Fibroblast of lung (primary cell): ENCODE measurements at places on chromosomes 11 and 22.

- no peak for DNase-seq
These were observed 56.0 kb upstream of the CLMP start for GRCh38 chr11:123250892-123251656.

GRCh38 chr11:119627286-119627685, 101.7 kb downstream of the NECTIN1 start:
- DNase-seq = no peak

DNA sequence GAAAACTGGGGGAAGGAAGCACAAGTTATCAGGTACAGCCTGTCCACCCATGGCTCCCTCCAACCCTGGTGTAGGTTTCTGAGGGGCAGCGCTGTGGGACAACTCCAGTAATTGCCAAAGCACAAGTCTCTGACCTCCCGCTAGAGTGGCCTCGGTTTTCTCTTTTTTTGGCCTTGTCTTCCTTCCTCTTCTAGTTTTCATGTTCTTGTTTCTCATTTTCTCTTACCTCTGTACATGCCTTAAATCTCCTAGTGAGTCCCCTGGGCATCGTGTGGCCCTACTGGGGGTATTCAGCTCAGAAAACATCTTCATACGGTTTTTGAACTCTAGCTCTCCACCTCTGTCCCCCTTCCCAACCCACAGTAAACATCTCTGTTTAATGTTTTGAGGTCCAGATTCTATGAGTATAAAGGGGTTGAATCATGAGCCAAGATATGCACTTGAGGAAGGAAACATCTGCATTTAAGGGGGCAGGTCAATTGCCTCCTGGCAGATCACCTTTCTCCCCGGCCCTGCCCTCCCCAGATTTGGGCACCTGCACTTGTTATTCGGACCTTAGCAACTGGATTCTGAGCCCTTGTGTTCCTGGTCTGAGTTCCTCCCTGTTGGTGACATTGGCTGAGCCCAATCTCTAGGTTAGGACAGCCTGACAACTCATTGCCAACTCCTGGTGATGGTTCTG, 8.4 kb upstream of the LMO2 start:
- DNase-seq = no peak

DNA sequence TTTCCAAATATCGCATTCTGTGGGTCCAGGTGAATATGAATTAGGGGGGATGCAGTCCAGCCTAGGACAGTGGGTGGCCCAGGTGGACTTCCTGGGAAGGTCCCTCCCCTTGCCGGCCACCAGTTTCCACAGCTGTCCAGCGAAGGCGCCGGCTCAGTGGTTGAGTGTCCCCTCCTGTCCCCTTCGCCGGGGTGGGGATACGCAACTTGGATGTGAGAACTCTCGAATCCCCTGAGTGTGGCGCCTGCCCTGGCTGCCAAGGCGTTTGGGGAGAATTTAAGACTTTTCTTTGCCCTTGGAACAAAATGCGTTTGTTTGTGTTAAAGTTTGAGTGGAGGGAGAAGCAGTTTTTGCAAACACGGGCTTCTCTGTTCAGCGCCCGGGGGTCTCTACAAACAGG, 123.7 kb downstream of the KCNQ1OT1 start:
- no peak for DNase-seq

DNA sequence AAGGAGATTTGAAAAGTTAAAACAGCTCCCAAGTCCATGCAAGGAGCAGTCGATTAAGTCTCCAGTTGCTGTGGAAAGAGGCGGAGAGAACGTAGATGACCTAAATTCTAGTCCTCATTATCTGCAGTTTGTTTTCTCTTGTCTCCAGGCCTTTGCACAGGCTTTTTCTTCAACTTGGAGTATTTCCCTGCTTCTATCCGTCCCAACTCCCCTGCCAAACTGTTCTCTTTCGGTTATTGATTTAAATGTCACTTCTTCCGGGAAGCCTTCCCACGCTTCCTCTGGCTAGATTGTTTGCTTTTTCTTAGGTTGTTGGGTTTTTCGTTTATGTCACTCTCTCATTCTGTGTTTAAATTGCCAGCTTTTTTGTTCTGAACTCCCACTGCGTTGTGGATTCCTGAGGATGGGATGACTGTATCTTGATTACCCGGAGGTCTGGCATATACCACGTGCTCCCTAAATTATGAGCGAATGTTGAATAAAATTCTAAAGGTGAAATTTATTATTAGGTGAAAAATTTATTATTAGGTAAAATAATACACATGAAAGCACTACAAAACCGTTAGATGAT, 463 bp downstream of the TMEM126B start:
- peak; percentile 10 for DNase-seq

GRCh38 chr11:28535677-28536076, 427.5 kb downstream of the METTL15 start:
- no peak for DNase-seq

GRCh38 chr11:9066433-9066925, 24.9 kb downstream of the SCUBE2 start:
- DNase-seq = no peak
